ENCODE measurements at places on chromosomes 7 and 10. TPM values are rescaled to one million over a fixed set of nuclear protein-coding genes. Genes with fewer than 3 reads are reported as not detected.

The TASOR2 gene
- 64.1 TPM for total RNA-seq

DNA sequence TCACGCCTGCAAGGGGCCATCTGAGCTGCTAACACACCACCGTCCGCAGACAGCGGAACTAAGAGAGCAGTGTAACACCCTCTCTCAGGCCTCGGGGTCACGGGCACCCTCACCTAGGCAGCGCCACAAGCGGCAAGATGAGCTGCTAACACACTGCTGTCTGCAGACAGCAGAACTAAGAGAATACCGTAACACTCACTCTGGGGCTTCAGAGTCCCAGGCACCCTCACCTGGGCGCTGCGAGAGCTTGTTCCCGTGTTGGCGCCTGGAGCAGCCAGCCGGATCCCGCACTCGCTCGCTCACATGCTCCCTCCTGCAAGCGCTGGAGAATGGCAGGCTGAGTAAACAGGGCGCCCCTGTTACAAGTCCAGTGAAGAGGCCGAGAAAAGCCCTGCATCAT is 160.2 kb downstream of the SRPK2 start:
- no peak for DNase-seq

The GPC2 gene
- 53.3 TPM for total RNA-seq

DNA sequence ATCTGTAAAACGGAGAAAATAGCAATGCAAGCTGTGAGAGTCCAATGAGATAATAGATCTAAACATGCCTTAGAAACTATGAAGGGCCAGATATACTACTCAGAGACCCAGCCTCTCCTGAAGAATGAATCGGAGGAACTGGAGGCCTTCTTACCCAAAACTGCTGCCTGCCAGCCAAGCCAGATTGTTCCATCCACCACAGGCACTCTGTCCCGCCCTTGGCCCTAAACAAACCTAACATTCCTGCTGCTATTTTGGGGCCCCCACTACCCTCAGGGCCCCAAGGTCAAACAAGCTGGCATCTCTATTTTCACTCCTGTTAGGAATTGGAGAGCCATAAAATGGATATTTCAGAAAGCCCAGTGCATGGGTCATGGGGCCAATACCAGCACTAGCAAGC is 48.0 kb upstream of the HMX3 start:
- no peak for DNase-seq

The CPVL gene
- 30.2 TPM for total RNA-seq

DNA sequence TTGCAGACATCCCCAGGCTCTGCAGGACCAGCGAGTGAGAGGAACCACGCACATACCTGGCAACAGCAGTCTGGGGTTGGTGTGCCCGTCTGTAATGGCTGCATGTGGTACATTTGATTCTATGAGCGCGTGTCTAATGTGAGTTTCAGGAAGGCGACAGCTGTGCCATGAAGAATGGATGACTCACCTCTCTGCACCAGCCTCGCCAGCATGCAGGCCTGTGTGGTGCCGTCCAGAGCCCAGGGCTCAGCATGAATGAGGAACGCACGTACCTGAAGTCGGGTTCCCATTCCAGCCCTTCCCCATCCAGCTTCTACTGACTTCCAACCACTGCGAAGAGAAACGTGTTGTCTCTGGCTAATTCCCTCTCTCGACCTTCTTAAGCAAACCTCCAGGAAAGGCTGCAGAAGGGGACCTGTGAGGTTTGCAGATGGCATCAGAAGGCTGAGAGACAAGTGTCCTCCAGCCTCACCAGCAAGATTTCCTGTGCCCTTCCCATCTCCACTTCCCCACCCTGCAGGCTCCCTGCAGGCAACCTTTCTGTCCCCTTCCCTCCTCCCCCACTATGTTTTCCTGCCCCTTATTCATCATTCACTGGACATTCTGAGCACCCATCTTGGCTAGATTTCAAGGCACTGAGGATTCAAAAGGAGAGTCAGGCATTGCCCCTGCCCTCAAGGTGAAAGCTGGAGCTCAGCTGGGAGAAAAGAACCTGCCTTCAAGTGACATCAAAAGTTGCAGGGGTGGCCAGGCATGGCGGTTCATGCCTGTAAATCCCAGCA is 54.3 kb downstream of the ASB13 start:
- DNase-seq: no peak

The SFXN4 gene
- 40.8 TPM for total RNA-seq

GRCh38 chr7:52120912-52121311 is 804.3 kb upstream of the COBL start:
- no peak for DNase-seq

- DNase-seq: no peak
Observed at GRCh38 chr10:80407812-80408241, 524 bp upstream of the PRXL2A start.

GRCh38 chr10:59135275-59135674 is 41.2 kb upstream of the PHYHIPL start:
- DNase-seq: no peak

GRCh38 chr7:150612925-150613324 is 19.3 kb downstream of the GIMAP6 start:
- no peak for DNase-seq

DNA sequence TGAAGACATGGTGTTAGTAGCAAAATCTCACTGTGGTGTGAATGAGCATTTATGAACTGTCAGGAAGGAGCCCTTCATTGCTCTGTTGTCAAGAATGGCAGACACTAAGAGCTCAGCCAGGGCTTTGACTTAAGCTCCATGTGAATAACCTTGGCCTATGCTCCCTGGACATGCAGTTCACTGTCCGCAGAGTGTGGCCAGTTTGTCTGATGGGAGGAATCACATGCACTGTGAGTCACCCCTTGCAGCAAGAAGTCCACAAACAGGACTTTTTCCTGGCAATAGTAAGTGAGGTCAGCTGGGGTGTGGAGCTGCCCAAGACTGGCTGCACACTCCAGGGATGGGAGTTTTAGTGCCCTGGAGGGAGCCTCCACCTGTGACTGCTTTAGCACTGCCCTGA is 49.5 kb downstream of the ZNF37A start:
- DNase-seq: no peak

GRCh38 chr7:17608114-17608833 is 309.8 kb downstream of the AHR start:
- DNase-seq: no peak

The CC2D2B gene
- 0.34 TPM for total RNA-seq

DNA sequence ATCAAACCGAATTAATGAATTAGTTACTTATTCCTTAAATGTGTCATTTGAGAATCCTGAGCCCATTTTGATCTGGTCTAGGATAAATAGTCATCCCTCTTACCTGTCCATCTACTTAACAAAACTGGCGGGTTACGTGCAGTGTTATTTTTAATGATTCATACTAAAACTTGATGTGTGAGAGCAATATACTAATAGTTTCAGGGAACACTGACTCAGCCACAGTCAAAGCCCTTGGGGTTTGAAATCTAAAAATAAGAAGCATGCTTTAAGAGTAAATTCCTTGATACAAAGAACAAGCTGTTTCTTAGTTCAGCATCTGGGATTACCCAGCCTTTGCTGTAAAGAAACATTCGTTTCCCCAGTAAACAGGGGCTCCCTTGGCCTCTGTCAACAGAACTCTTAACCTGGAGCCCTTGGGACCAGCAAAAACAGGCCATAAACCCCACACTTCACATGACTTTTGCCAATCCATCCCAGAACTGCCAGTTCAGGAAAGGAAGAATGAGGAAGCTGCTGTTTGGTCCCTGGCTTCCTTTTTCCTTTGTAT is 370.6 kb upstream of the IGFBP3 start:
- no peak for DNase-seq

The NAT16 gene
- total RNA-seq: not detected

The KIAA1549 gene
- 24.4 TPM for total RNA-seq

- DNase-seq: no peak
Observed at GRCh38 chr7:26899519-26899918, 35.1 kb upstream of the SKAP2 start.

- no peak for DNase-seq
Observed at GRCh38 chr7:132097550-132098134, 478.6 kb downstream of the PLXNA4 start.

Data from type B pancreatic cell (in vitro differentiated cells).